ENCODE measurements at places on chromosomes 6 and 20. TPM values are rescaled to one million over a fixed set of nuclear protein-coding genes. Genes with fewer than 3 reads are reported as not detected.
A peak's percentile ranks its signal among the peaks of the same experiment; 100 is the strongest.

Gene KCNK5
- not detected for total RNA-seq

Gene SIRPG
- total RNA-seq: 0.03 TPM

Gene EEF1E1
- 100 TPM for total RNA-seq

Gene GSTA2
- not detected for total RNA-seq

Gene RIPOR2
- not detected for total RNA-seq

Gene CRISP2
- total RNA-seq: not detected

Gene RAET1L
- total RNA-seq: not detected

Gene CST2
- not detected for total RNA-seq

Gene SPINT3
- total RNA-seq: not detected

Gene RRAGD
- 5.3 TPM for total RNA-seq

Gene PACRG
- not detected for total RNA-seq

Gene TRIM10
- not detected for total RNA-seq

DNA sequence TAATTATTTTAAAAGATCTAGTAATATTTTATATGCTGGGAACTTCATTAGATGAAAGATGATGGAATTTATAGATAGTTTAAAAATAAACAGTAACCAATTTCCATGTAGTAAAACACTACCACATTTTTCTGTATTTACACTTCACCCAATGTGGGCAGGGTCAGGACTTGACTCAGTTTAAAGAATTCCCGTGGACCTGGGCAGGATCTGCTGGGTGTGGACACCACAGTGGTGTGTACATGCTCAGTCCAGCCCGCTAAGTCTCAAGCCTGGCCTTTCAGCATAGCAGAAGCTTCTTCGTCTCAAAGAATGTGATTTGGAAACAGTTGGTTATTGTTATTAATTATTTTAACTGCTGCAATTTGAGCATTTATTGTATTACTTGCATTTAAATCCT, 364.2 kb downstream of the SYNE1 start:
- no peak for DNase-seq

DNA sequence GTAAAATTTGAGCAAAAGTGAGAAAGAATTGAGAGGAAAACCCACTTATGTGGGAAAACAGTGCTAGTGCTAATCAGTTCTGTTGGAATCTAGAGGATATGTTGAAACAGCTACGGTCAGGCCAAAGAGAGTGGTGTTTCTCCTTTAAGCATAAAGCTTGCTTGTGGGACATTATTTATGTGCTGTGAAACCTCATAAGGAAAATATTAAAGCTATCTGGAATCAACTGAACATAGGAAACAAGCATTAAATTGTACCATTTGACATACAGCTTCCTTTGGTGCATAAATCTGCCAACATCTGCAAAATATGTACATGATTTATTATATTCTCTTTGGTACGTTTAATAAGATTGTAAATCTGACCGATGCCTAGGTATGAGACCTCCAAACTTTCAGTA, 182.5 kb upstream of the PDE10A start:
- DNase-seq: no peak

- DNase-seq: peak; percentile 70
Measured at GRCh38 chr20:36808317-36809257, 35.0 kb upstream of the DSN1 start.

GRCh38 chr20:2793471-2793870, 7.0 kb downstream of the CPXM1 start:
- DNase-seq: no peak

DNA sequence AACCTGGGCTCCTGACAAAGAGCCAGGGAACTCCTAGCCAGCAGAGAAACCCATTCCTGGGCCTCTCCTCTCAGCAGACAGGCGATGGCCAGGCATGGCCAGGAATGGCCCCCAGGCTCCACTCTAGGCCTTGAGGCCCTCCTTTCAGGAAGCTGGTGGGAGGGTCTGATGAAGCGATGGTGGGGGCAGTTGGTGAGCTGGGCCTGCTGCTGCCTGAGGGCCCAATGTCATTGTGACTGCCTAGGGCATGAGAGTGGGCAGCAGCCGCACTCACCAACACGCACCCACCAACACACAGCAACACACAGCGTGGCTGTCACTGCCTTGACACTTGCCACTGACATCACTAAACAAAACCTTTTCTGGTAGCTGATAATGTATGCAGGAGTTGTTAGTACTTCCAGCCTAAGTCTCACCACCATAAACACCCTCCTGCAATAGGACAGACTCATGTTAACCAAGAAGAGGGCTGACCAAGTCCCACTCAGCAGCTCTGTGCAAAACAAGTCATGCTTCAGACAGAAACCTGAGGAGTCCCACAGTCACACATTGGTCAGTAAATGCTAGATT, 69.3 kb downstream of the ABHD12 start:
- no peak for DNase-seq

GRCh38 chr6:7236306-7237209, 76.4 kb downstream of the SSR1 start:
- DNase-seq: peak; percentile 20

DNA sequence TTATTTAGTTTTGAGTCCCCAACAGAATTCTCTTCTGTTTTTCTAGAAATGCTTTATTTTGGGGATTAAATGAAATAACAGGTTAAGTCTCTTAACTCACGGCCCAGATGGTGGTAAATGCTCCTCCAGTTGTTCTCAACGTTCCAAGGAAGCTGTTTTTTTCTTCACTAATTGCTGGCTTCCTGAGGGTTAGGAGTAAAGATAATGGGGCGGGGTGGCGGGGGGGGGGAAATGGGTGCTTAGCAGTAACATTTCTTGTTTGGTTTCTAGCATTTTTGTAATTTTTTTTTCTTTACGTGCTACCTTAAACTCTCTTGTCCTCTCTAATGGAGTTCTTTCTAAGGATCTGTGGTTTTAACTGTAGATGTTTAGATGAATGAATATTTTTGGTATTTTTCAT, 2.2 kb downstream of the SRSF3 start:
- no peak for DNase-seq

GRCh38 chr20:62700261-62700930, 8.2 kb upstream of the NTSR1 start:
- DNase-seq: no peak

- no peak for DNase-seq
Measured at GRCh38 chr6:46733341-46733801, 1.8 kb downstream of the PLA2G7 start.

- no peak for DNase-seq
Measured at GRCh38 chr6:113629975-113630737, 227.0 kb upstream of the MARCKS start.

- peak; percentile 71 for DNase-seq
Measured at GRCh38 chr20:31822421-31823330, 3.5 kb downstream of the MYLK2 start.

- DNase-seq: no peak
Measured at GRCh38 chr6:167548451-167548850, 223.6 kb downstream of the TTLL2 start.

GRCh38 chr6:167467793-167468431, 143.0 kb downstream of the TTLL2 start:
- no peak for DNase-seq

- DNase-seq: no peak
Measured at GRCh38 chr6:168107191-168107983, 28.4 kb upstream of the FRMD1 start.

- DNase-seq: no peak
Measured at GRCh38 chr6:163501439-163501838, 86.9 kb downstream of the QKI start.

DNA sequence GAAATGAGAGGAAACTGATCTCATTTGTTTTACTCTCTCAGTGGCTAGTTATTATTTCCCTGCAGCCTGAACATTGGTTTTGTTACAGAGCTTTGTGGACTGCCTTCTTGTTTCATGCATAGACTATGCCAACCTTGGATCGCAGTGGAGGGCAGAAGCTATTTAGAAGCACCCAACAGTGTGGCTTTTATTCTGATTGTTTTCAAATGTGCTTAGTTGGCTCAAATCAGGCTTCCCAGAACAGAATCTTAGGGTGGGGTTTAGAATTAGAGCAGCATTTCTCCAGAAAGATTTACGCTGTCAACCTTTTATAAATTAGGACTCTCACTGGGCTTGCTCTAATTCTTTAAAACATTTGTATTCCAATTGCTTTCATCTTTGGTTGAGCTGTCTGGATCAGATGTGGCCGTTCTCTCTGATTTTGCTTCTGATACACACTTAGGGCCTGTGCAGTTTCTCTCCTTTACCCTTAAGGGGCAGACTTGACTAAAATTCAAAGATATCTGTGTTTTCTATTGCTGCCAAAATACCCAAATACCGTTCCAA, 210.3 kb downstream of the BCKDHB start:
- DNase-seq: no peak

DNA sequence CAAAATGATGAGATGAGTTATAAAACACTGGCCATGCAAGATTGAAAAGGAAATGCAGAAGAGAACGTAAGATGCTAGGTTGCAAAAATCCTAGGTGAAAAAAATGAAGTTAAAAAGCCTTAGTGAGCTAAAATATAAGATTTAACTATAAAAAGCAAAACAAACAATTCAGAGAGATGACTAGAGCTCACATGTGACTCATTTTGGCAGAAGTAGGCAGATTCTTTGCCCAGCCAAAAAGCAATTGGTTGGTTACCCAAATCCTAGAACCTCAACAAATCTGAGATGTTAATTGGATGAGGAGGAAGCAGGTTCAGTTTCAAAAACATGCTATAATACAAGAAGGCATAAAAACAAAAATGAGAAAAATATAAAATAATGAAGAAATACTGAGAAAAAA, 249.1 kb downstream of the OGFRL1 start:
- no peak for DNase-seq

- peak; percentile 47 for DNase-seq
Measured at GRCh38 chr6:26330859-26331217, 34.2 kb upstream of the BTN3A2 start.

GRCh38 chr20:40958598-40958997, 70.0 kb upstream of the TOP1 start:
- DNase-seq: no peak

GRCh38 chr20:62148908-62149314, 5.3 kb downstream of the SS18L1 start:
- no peak for DNase-seq

GRCh38 chr20:7520361-7520760, 419.9 kb downstream of the HAO1 start:
- DNase-seq: no peak

- DNase-seq: peak; percentile 47
Measured at GRCh38 chr6:44960898-44961297, 367.2 kb upstream of the RUNX2 start.

GRCh38 chr6:53112404-53112803, 36.2 kb downstream of the GCM1 start:
- peak; percentile 11 for DNase-seq

DNA sequence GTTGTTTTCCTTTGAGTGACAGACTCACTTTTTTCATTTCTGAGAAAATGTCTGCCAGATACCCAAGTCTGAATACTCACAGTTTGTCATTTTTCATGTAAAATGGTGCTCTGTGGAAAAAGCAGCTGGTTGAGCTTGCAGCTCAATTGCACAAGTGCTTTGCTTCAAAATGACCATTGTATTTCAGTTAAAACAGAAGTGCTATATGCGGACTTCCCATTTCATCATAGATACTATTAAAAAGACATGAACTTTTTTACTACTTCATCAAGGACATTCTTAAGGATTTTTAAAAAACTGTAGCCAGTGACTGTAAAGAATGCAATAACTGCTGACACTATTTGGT, 61.5 kb downstream of the KCNS1 start:
- DNase-seq: no peak

DNA sequence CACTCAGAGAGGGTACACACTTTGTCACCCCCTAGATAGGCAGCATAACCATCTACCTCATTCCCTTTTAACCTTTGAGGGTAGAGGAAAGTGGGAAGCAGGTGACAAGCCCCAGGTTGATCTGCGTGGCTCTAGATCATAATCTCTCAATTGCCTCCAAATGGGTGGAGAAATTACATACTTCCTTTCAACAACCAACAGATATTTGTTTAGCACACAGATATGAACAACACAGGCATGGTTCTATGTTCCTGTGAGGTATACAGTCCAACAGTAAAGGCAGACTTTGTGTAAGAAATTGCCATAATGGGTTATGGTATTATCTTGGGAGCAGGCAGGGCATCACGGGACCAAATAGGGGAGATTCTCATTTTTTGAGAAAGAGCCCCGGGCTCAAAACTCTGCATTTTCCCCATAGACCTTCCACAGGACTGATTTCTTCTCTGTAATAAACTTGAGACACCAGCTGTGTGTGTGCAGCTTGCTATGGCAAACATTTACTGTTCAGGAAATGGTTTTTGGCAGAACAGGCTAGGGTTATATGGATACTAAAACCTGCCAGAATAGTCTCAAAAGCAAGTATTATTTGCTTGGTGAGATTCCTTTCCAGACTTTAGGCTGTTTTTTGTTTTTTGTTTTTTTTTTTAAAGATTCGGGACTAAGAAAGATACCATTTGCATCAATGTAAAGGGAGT, 126.2 kb downstream of the CD164 start:
- DNase-seq: no peak

All from HT1080 (cell line).